ENCODE measurements at places on chromosomes 7 and 10.

DNA sequence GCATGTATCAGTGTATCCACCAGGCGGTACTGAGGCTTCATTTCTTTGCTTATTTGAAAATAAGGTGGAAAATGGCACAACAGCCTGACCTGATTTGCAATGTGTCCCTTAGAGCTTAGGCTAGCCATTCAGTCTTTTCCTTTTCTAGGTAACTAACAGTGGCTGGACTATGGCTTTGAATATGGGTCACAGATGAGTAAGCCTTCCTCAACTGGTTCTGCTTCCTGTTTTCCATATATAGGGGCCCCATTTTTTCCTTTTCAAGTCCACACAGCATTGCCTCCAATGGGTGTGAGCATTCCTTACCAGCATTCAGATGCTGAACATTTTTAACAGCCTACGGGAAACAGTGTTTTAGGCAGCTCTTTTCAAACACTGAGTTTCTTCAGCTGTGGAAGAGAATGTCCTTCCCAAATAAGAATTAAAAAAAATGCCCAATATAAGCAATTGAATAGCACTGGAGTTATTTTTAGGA lies 3.9 kb upstream of the ITGB1 start:
- no peak for DNase-seq

- DNase-seq, result no peak
Observed at GRCh38 chr10:7320072-7320471, 90.8 kb downstream of the SFMBT2 start.

DNA sequence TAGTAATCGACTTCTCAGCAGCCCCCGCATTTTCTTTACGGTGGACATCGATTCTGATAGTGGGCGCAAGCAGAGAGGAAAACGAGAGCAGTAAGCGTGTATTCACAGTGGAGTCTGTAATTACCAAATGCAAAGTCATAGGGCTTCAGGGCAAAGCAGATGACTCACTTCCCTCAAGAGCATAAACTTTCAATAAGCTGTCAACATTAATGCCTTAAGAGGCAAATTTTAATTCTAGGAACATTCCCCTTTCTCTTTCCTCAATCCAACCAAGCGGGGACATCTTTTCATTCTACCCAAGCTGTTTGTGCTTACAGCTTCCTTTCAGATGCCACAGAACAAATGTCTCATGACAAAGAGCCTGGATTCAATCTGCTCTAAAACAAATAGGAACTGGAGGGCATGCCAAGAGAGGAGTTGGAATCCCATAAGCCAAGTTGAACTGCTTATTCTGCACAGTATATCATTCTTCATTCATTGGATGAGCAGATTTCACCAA lies 48.6 kb downstream of the MALSU1 start:
- no peak for DNase-seq

GRCh38 chr7:69778138-69778537 lies 179.9 kb downstream of the AUTS2 start:
- no peak for DNase-seq

DNA sequence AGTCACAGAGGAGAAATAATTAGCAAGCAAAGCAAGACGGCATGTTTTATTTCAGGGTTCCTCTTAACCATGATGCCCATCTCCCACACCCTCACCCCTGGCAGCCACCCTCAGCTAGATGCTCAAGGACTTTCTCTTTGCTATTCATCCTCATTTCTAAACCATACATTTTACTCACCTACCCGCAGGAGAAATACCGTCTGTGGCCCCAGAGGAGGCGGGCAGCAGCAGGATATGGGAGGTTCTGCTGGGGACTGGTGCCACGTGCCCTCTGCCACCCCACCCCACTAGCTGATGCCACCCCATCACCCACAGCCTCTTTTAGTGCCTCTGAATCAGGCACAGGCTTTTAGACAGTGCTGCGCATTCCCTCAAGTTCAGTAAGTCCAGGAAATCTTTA lies 168.7 kb upstream of the ITGB1 start:
- no peak for DNase-seq

GRCh38 chr10:59781511-59781910 lies 28.3 kb upstream of the MRLN start:
- DNase-seq, result no peak

- no peak for DNase-seq
Observed at GRCh38 chr7:115116773-115117715, 195.2 kb downstream of the MDFIC start.

Measured in stimulated activated CD4-positive, alpha-beta T cell treated with anti-CD3 and anti-CD28 coated beads, Interleukin-2, amount 100 ng/mL, for 48 hours (primary cell).